Liver (tissue), 10 donors: ENCODE measurements at places on chromosomes 7 and 10.
A peak's percentile ranks its signal among the peaks of the same experiment; 100 is the strongest.

- DNase-seq, result no peak
Measured at GRCh38 chr7:83550100-83550499, 98.8 kb downstream of the SEMA3E start.

GRCh38 chr10:114822444-114823076, 980 bp downstream of the FHIP2A start:
- peak; percentile 67 for DNase-seq

- no peak for DNase-seq
Measured at GRCh38 chr10:25114036-25114411, 60.8 kb upstream of the GPR158 start.

- DNase-seq, result no peak
Measured at GRCh38 chr10:49005270-49005669, 65.6 kb upstream of the LRRC18 start.

DNA sequence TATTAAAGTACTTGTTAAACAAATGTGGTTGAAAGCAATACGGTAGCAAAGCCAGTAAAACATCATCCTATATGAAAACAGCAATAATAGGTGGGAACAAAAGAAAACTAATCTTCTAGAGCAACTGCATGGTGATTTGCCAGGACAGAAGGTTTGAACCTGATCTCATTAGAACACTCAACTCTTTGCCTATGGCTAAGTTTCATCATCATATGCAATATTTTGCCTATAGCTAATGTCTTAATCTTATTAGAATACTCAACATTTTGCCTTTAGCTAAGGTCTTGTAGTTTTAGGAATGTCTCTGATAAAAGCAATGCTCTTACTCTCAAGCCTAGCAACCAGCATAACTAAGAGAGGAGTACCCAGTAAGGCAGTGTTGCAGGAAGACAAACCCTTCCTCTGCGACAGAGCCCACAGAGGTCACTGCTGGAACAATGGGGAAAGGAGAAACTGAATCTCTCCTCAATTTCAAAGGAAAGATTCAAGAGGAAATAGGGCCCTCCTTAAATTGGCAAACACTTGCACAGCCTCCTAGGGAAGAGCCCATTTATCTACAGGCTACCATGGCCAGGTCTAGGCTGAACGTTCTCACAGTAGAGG, 38.3 kb downstream of the CADPS2 start:
- DNase-seq, result no peak

- DNase-seq, result no peak
Measured at GRCh38 chr7:129764247-129765084, 152.9 kb downstream of the NRF1 start.

GRCh38 chr7:128727239-128727638, 11.9 kb upstream of the CALU start:
- DNase-seq, result no peak

DNA sequence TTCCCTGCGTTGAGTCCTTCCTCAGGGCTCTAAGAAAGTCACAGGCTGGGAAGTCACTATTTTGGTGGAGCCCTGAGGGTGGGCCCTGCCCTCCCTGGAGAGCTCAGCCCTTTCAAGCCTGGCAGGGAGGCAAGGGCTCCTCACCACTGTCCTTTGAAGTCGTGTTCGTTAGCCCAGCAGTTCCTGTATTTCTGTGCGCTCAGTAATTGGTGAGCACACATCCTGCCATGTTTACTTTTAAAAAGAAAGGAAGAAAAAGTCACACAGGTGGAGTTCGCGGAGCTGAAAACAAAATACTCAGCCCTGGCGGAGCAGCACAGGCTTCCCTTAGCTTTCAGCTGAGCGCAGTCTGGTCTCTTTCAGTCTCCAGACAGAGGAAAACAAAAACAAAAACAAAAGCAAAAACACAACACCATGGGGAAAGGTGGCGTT, 37.1 kb downstream of the PRKCQ start:
- no peak for DNase-seq

- no peak for DNase-seq
Measured at GRCh38 chr7:2616387-2617324, 15.1 kb upstream of the TTYH3 start.

DNA sequence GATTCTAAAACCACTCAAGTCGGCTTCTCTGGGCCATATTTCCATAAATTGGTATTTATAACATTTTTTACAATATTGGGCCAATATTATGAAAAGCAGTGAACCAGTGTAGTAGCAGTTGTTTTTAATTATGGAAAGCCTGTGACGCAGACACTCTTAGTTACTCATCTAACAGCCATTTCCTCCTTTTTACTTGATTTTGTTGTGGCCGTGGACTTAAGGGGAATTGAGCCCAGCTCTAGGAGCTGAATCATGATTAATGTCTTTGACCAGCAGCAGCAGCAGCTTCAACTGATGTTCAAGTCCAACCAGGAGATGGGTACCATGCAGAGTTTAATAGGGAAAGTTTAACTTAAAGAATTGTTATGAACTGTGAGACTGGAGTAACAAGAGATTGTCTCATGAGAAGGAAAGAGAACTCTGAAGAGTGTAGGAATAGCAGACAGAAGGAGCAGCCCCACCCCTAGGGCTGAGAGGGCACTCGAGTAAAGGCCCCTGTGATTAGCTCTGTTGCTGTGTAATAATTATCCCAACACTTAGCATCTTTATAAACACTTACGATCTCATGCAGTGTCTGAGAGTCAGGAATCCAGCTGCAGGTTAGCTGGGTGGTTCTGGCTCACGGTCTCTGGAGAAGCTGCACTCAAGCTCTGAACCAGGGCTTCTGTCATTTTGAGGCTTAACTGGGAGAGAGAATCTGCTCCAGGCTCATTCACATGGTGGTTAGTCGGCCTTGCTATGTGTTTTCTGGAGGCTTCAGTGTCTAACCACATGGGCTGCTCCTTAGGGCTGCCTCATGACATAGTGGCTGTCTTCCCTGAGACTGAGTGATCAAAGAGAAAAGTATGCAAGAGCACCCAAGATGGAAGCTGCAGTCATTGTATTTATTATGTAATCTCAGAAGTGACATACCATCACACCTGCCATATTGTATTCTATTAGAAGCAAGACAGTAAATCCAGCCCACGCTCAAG, 4.6 kb downstream of the LANCL2 start:
- no peak for DNase-seq

GRCh38 chr10:58178811-58179210, 88.9 kb downstream of the IPMK start:
- no peak for DNase-seq

DNA sequence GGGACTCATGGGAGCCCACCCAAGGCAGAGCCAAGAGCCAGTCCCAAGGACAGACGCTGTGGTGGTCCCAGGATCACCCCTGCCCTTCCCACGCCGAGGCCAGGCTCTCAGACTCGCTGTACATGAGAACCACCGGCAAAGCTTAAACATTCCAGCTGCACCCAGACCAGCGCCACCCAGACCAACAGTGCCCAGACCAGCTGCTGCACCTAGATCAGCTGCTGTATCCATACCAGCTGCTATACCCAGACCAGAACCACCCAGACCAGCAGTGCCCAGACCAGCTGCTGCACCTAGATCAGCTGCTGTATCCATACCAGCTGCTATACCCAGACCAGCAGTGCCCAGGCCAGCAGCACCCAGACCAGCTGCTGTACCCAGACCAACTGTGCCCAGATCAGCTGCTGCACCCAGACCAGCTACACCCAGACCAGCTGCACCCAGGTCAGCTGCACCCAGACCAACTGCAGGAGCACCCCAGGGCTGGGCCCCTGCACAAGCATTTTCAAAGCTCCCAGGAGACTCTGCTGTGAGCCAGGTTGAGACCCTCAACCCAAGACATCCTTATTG, 47.9 kb upstream of the CNPY1 start:
- no peak for DNase-seq

GRCh38 chr7:13336227-13336626, 648.8 kb downstream of the ARL4A start:
- DNase-seq, result no peak

GRCh38 chr10:119871881-119872609, 598 bp downstream of the MCMBP start:
- DNase-seq, result peak; percentile 66

DNA sequence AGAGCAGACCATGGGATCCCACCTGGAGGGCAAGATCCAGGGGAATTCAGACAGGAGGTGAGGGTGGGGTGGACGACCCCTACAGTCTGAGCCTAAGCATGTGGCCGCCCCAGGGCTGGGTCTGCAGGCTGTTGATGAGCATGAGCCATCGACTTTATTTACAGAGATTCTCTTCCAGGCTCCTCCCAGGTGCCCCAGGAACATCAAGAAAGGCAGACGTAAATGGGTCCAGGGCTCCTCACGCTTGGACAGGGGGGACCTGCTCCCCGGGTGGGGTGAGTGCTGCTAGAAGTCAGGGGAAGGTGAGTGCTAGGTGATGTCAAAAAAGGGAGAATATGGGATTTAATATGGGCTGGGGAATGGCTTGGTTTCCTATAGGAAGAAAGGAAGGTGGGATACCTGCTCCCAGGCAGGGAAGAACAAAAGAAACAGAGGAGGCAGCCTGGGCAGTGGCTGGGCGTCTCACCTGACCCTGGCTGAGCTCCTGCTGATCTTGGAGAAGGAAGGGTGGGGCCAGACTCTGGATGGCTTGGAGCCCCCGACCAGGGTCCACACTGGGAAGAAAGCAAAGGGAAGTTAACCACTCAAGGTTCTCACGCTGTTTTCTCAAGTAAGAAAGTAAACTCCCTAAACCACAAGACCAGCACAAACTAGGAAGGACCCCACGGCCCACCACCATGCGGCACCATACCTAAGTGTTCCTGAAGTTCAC, 162.1 kb upstream of the SHH start:
- DNase-seq, result no peak

GRCh38 chr10:35386594-35387174, 50.4 kb downstream of the CCNY start:
- DNase-seq, result no peak

- DNase-seq, result no peak
Measured at GRCh38 chr10:124062390-124062789, 31.0 kb downstream of the CHST15 start.

- no peak for DNase-seq
Measured at GRCh38 chr7:118602090-118602489, 377.6 kb downstream of the ANKRD7 start.

- peak; percentile 76 for DNase-seq
Measured at GRCh38 chr7:127708788-127709187, 56.8 kb downstream of the SND1 start.

DNA sequence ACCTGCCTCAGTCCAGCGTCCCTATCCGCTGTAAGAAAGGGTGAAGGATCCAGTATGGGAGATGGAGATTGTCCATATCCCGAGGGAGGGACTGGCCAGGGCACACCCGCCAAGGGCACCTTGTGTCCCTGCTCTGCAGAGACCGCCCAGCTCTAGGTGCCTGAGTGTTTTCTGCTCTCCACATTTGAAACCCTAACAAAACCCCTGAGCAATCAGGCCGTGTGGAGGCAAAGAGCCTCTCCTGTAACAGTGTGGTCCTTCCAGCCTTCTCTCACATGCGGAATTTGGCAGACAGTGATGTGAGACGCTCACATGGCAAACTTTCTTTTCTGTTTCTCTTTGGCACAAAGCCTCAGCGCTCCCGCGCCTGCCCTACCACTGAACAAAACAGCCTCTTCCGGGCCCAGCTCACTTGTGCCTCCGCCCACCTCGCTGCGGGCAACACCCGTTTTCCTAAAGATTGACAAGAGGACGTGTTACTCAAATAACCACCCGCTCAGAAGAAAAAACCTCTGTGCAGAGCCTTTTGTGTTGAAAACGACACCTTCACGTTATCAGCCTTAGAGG, 514.8 kb downstream of the DNAJB6 start:
- peak; percentile 39 for DNase-seq

DNA sequence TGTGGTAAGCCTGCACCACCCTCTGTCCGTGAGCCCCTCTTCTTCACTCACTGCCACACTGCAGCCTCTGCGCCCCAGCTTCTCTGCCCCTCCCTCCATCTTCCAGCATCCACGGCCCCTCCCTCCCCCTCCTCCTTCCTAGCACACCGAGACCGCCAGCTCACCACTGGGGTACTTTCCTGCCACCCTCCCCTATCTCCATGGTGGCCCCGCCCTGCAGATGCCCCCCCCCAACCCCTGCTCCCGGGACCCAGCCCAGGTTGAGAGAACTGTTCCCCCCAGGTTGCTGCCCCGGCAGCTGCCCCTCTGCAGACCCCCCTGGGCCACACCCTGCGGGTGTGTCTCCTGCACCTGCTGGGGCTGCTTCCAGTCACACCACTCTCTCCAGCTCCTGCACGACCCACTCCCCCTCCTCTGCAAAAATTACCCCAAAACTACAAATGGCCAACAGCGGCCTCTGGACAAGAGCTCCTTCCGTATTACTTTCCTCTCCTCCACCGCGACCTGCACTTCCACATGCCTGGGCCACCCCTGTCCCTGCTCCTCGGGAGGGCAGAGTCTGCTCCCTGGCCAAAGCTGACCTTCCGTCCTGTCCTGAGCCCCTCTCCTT, 209.2 kb upstream of the PPP2R2D start:
- DNase-seq, result no peak

GRCh38 chr10:95560278-95561176, 644 bp downstream of the SORBS1 start:
- peak; percentile 62 for DNase-seq

DNA sequence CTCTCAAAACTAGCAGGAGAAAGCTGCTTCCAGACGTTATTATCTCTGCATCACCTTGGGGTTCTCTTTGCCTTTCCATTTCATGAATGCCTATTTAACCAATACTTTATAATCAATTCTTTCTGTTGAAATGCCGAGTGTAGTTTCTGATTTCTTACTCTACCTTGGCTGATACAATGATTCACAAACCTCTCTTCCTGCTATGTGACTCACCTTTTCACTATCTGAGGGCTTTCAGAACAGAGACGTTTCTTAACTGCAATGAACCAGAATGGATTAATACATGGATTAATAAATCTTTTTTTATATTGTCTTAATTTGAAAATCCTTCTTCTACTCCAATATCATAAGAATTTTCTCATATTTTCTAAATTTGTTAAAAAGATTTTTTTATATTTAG, 46.4 kb upstream of the ZNF746 start:
- DNase-seq, result no peak

GRCh38 chr10:72660220-72660619, 31.7 kb upstream of the MCU start:
- no peak for DNase-seq

- DNase-seq, result no peak
Measured at GRCh38 chr7:7972128-7972527, 3.5 kb downstream of the GLCCI1 start.

DNA sequence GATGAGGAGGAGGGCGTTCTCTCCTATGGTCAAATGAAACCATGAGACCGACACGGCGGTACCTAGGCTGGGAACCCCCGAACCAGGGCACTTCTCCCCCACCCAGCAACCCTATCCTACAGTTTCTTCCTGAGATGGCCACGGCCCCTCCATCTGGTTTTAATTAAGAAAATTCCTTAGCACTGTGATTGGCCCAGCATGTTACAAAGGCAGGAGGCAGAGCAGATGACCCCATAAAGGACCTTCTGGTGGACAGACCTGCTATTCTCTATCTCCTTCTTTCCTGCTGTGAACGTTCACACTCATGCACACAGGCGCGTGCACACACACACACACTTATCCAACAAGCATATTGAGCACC, 129.4 kb downstream of the RGS10 start:
- no peak for DNase-seq

DNA sequence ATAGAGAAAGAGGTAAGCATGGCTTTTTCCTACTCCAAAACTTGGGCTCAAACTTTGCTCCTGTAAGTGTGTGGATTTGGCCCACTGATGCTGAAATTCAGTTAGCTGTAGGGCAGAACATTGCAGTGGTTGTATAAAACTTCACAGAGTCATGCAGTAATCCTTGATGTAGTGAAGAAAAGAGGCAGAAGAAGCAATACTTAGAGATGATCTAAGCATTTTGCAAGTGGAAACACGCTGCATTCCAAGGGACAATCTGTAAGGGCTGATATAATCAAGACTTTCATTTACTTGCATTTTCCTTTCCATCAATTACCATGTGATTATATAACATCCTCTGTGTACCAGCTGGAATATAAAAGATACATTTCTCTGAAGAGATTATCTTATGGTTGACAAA, 338.8 kb downstream of the DNAJB9 start:
- no peak for DNase-seq
